AG10803 (cell line): ENCODE measurements at places on chromosomes 16 and 17.

GRCh38 chr16:24900230-24900629 lies 54.5 kb downstream of the SLC5A11 start:
- DNase-seq = no peak

- DNase-seq = no peak
Observed at GRCh38 chr16:2959206-2959605, 4.9 kb upstream of the KREMEN2 start.

- DNase-seq = peak; percentile 70
Observed at GRCh38 chr16:54027062-54027461, 259.5 kb downstream of the IRX3 start.

- DNase-seq = peak; percentile 91
Observed at GRCh38 chr17:70405492-70406220, 236.3 kb downstream of the KCNJ2 start.

DNA sequence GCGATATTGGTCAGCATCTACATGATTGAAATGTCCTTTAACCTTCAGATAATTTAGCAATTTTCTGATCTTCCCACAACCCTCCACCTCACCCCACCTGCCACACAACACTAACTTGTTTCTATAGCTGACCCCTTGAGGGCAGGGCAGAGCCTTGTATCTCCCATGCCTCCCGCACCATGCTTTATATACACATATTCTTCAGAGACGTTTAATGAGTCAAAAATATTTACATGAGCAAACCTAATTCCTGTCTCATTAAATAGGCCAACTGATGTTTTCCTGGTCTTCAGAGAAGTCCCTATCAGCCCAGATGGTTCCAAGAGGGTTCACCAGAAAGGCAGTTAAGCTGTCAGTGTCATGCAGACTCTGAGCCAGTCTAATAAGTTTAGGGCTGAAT lies 6.6 kb upstream of the DHRS7C start:
- no peak for DNase-seq

GRCh38 chr17:76593384-76593826 lies 7.7 kb upstream of the ST6GALNAC2 start:
- no peak for DNase-seq

- DNase-seq = peak; percentile 37
Observed at GRCh38 chr17:78600181-78600721, 23.1 kb upstream of the DNAH17 start.

DNA sequence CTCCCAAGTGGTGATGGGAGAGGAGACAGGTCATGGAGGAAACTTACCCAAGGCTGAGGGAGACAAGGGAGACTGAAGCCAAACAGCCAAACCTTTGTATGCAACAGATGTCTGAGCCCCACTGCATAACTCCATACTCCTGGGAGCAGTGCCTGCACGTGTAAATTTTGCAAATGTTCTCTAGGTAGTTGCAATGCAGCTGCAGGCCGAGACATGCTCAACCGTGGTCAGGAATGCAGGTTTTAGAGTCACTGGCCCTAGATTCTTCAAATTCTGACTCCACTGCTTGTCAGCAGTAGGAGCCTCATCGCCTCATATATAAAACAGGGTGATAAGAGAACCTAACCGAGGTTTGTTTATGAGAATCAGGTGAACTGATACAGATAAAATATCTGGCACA lies 11.5 kb downstream of the DYNLRB2 start:
- DNase-seq = no peak

DNA sequence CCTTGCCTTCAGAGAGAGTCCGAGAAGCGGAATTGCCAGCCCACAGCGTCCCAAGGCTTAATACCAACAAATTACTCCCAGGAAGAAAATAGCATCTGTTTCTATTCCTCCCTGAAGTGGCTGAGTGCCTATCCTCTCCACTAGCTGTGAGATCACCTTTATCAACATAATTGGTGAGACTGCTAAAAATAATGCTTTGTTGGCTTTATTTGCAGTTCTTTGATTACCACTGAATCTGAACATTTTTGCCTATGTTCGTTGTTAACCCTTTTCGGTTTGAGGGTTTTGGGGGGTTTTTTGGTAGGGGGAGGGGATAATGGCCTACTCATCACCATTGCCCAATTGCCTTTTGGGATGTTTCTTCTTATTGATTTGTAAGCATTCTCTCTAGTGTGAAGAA lies 31.0 kb downstream of the MMP15 start:
- no peak for DNase-seq

GRCh38 chr16:78605548-78606101 lies 506.2 kb downstream of the WWOX start:
- no peak for DNase-seq

GRCh38 chr17:61618950-61619349 lies 27.9 kb upstream of the NACA2 start:
- DNase-seq = no peak

DNA sequence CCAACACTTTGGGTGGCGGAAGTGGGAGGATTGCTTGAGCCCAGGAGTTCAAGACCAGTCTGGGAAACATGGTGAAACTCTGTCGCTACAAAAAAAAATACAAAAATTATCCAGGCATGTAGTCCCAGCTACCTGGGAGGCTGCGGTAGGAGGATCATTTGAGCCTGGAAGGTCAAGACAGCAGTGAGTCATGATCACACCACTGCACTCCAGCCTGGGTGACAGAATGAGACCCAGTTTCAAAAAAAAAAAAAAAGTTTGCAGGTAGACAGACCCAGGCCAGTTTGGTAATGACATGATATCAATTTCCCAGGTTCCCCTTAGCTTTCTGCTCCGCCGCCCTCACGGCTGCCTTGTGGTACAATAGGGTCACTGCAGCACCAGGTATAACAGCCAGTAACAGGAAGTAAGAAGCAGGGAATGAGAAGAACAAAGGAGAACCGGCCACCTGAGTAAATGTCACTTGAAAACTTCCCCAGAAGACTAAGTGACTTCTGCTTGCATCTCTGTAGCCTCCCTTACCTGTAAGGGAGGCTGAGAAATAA lies 201.2 kb upstream of the HSBP1 start:
- DNase-seq = no peak

DNA sequence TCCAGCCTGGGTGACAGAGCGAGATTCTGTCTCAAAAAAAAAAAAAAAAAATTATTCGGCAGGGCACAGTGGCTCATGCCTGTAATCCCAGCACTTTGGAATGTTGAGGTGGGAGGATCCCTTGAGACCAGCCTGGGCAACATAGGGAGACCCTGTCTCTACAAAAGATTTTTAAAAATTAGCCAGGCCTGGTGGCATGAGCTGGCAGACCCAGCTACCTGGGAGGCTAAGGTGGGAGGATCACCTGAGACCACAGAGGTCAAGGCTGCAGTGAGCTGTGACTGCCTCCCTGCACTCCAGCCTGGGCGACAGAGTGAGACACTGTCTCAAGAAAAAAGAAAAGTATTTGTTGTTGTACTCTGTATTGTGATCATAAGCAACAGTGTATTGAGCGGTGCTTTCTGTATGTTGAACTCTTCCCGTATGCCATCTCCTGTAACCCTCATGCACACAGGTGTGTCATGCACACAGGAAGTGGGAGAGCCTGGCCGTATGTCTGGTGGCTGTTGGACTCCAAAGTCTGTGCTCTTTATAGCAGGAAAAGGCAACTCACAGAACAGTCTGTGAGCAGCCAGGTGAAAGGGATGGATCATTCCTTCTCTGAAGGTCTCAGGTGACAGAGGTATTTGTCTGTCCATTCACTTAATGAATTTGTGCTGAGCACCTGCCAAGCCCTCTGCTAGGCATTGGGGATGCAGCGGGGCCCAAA lies 17.1 kb downstream of the CDH1 start:
- no peak for DNase-seq

DNA sequence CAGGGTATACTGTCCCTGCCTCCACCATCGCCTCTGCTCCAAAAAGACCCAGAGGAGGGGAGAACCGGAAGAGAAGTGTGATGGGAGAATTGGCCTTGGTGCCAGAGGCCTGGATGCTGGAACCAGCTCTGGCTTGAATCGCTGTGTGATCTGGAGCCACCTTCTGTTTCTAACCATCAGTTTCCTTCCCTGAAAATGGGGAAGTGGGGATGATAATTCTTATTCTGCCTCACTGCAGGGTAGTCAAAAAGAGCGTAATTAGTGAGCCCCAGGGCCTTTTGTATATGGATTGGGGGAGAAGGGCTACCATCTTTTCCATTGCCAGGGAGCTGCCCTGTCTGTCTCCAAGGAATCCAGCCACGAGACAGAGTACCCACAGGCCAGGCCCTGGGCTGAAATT lies 52.2 kb downstream of the CCT6B start:
- no peak for DNase-seq

DNA sequence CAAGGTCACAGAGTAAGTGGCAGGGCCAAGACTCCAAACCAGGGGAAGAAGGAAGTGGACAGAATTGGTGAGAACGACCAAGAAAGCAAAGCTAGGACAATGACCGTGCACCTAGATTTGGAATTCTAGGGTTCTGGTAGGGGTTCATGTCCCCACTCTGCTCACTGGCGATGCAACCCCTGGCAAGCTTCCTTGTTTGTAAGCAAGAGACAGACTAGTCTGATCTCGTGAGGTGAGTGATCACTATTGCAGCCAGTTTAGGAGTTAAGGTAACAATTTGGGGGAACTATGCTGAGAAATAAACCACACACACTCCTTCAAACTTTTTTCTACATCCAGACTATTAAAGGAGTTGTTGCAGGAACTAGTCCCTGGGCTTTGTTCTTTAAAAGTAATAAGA lies 48.1 kb downstream of the XPO6 start:
- peak; percentile 39 for DNase-seq

DNA sequence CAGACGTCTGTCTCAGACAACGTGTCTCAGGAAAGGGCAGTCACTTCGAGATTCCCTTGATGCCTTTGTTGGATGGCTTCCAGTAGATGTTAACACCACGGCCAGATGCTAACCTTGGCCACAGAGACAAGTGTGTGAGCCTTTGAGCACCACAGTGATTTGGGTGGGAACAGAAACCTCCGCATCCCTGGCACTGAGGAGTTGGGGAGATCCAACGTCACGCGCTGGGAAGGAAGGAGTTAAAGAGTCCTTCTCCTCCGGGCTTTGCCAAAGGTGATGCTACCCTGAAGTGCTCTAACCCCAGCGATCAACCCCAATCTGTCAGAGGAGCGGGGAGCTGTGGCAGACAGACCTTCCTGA lies 3.0 kb upstream of the ABR start:
- DNase-seq = no peak

GRCh38 chr17:33873201-33873617 lies 381.9 kb upstream of the CCL2 start:
- DNase-seq = no peak

GRCh38 chr17:75552425-75553294 lies 27.2 kb downstream of the LLGL2 start:
- no peak for DNase-seq

GRCh38 chr17:17391668-17392370 lies 85.0 kb upstream of the MED9 start:
- no peak for DNase-seq

GRCh38 chr17:65852911-65853310 lies 291.5 kb upstream of the AXIN2 start:
- DNase-seq = peak; percentile 47

GRCh38 chr17:59178266-59178985 lies 22.9 kb downstream of the PRR11 start:
- DNase-seq = no peak

DNA sequence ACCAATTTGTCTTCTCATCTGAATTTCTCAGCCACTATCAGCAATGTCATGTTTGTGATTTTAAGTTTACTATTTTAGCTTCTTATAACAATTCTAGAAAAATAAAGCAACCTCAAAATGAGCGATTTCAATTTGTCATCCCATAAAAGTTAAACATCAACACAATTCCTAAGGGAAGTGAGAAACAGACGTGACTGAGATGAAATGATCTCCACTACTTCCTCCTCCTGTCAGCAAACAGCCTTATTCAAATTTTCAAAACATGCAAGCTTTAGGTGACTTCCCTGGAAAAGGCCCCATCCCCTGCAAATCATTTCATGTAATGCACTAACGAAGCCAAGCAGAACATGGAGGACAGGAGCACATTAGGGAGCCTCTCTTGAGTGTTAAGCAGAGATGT lies 64.9 kb downstream of the ZNF652 start:
- DNase-seq = no peak

DNA sequence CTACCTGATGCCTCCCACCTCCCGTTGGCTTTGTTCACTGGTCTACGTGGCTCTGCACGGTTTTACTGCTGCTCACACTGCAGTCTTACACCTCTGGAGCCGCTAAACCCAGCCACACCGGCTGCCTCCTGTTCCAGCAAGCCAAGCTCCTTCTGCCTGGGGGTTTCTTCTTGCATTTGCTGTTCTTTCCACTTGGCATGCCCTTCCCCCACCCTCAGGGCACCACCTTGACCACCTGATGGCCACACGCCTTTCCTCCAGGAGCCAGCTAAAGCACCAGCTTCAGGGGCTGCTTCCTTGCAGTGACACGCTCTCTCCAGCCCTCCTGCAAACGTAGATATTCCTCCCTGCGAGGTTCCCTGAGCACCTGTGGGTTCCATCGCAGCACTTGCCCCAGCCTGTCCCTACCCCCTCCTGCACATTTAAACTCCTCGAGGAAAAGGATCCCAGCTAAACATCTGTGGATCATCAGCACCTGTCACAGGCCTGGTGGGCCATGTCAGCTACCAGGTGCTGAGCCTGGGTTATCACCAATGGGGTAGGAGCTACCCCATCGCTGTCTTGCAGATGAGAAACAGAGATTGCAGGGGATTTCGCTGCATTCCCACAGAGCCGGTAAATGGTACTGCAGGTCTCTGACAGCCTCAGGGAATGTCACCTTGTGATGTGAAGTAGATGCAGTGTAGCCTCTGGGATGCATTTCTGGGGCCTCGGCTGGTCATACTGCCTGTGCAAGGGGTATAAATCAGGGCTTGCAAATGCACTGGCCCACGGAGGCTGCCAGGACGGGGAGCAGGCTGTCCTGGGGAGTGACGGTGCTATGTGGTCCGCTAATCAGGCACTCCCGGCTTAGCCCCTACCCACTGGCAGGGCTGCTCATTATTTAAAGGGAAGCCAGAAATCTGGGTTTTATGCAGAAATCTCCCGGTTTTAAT lies 285.2 kb downstream of the CPPED1 start:
- DNase-seq = no peak

GRCh38 chr16:57609541-57610401 lies 18.7 kb upstream of the ADGRG1 start:
- DNase-seq = no peak

DNA sequence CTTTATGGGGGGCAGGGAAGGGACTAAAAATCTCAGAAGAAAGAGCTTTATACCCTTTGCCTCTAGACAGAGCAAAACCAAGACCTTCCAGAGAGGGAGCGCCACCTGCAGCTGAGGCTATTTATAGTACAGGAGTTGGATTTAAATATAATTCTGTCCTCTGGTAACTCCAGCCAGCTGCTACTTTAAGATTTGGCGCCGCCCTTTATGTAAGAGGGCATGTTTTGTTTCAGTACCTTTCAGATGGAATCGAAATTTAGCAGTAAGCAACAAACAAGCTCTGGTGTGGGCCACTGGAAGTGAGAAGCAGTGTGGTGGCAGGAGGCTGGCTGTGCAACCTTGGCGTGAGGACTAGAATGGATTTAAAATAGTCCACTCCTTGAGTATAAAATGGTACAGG lies 5.2 kb upstream of the GUCY2D start:
- DNase-seq = peak; percentile 22

- DNase-seq = no peak
Observed at GRCh38 chr16:66272461-66272860, 94.0 kb upstream of the CDH5 start.

DNA sequence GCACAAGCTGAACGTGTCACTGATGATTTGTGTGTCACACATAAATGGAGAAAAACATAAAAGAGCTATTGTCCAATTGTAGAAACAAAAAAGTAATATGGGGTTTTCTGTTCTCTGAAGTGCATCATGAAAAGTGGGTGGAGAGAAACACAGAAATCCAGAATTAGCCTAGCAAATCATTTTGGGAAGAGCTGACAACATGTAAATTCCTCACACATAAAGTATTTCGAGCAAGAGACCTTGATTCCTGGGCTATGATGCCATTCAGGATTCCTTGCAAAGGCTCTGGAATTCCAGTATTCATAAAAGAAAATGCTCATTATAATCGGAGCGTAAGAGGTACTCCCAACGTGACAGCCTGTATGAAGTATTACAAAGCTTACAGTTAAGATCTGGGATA lies 1.1 kb downstream of the DCUN1D3 start:
- DNase-seq = peak; percentile 90
